Kidney glomerular epithelial cell (primary cell): ENCODE measurements at places on chromosomes 2 and 18.

DNA sequence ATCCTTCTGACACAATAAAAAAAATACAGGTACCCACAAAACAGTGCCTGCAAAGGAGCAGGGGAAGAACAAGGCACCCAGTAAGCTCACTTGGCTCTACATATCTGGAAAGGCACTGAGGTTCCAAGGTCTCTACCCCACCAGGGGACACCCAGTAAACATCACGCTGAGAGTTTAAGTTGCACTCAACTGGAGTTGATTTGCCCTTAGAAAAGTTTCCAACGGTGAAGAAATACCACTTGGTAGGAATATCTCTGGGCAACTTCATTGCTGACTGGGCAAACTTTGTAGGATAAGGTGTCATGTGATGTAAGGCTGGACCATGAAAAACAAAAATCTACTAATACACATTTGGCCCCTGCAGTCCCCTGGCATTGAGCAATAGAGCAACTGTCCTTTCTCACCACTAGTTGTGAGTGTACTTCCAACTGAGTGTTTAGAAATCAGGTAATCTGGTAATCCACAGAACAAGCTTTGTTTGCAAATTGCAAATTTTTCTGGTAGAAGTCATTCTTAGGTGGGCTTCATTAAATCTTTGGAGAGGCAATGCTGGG is 14.2 kb downstream of the ST8SIA3 start:
- DNase-seq, result no peak

DNA sequence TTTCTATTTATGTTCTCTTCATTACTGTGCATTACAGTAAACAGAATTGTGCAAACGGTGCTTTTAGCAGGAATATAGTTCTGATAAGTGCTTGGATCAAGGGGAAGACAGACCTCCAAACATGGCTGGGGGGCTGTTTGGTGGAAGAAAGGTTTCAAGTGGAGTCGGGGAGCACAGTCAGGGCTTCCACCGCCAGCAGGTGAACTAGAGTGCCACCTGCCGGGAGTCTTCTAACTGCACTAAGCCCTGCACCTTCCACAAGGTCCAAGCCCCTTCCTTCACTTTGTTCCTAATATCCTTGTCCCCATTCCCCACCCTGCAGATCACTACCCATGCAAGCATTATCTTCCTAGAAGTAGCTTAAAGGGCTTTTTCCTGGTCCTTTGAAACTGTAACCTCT is 11.1 kb downstream of the ONECUT2 start:
- DNase-seq, result no peak

- DNase-seq, result no peak
Measured at GRCh38 chr18:13793819-13794218, 30.1 kb upstream of the MC5R start.

DNA sequence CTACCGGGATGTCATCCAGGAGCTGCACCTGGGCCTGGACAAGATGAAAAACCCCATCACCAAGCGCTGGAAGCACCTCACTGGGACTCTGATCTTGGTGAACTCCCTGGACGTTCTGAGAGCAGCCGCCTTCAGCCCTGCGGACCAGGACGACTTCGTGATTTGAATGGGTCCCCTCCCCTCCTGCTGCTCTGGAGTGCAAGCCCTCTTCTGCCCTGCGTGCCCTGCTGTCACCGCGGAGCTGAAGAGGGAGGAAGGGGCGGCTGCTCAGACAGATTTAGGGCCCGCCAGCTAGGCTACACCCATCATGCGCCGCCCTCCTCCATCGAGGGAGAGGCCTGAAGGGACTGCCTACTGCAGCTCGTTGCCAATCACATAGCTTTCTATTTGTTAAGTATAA is 101.8 kb downstream of the SH3BP4 start:
- DNase-seq, result no peak

DNA sequence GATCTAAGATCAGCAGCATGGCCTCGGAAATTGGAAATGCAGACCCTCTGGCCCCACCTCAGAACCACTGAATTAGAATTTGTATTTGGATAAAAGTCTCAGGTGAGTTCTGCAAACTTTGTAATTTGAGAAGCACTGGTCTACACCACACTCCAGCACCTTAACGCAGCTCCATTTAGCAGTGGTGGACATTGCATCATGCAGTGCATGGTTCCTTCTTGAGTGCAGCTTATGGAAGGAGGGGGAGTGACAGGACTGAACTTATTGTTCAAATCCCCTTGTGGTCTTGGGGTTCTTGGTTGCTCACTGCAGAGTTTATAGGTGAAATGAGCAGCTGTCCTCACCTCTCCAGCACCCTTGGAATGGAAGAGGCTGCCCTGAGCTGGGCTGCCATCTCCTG is 17.4 kb upstream of the STEAP3 start:
- no peak for DNase-seq

GRCh38 chr2:121049131-121049530 is 235.9 kb downstream of the TFCP2L1 start:
- no peak for DNase-seq

- DNase-seq, result no peak
Measured at GRCh38 chr2:43347746-43348145, 121.3 kb upstream of the ZFP36L2 start.
